ENCODE measurements at places on chromosomes 3 and 15. TPM values are rescaled to one million over a fixed set of nuclear protein-coding genes. Genes with fewer than 3 reads are reported as not detected.

DNA sequence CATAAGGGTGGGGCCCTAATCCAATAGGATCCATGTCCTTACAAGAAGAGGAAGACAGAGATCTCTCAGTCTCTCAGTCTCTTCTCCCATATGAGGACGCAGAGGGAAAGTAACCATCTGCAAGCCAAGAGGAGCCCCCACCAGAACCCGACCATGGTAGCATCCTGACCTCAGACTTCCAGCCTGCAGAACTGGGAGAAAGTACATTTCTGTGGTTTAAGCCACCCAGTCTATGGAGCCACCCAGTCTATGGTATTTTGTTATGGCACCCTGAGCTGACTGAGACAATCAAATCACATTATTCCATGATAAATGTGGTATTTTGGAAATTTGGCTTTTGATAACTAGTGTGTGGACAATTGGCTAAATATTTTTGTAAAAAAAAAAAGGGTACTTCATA is 101.5 kb upstream of the TMC3 start:
- H3K4me1 ChIP-seq: no peaks in the 10 kb centered on the region
- DNase-seq: no peak
- no peaks in the 10 kb centered on the region for H3K27me3 ChIP-seq
- H3K36me3 ChIP-seq: no peaks in the 10 kb centered on the region

- H3K4me1 ChIP-seq: peaks cover 4% of the 10 kb centered on the region
- DNase-seq: peak; percentile 77
- no peak overlapping the region for H3K4me3 ChIP-seq
- H3K27me3 ChIP-seq: no peaks in the 10 kb centered on the region
- H3K27ac ChIP-seq: peak overlapping the region; percentile 23
These were observed 14.2 kb downstream of the CIB1 start for GRCh38 chr15:90219421-90220141.

- H3K27ac ChIP-seq: no peak overlapping the region
- no peaks in the 10 kb centered on the region for H3K27me3 ChIP-seq
- H3K4me3 ChIP-seq: no peak overlapping the region
- no peaks in the 10 kb centered on the region for H3K36me3 ChIP-seq
These were observed 44.0 kb downstream of the CCDC54 start for GRCh38 chr3:107421170-107421792.

GRCh38 chr3:29406291-29406832 is 125.5 kb downstream of the RBMS3 start:
- H3K4me1 ChIP-seq: no peaks in the 10 kb centered on the region
- no peak overlapping the region for H3K27ac ChIP-seq
- H3K36me3 ChIP-seq: no peaks in the 10 kb centered on the region
- no peaks in the 10 kb centered on the region for H3K27me3 ChIP-seq
- DNase-seq: no peak
- H3K4me3 ChIP-seq: no peak overlapping the region

DNA sequence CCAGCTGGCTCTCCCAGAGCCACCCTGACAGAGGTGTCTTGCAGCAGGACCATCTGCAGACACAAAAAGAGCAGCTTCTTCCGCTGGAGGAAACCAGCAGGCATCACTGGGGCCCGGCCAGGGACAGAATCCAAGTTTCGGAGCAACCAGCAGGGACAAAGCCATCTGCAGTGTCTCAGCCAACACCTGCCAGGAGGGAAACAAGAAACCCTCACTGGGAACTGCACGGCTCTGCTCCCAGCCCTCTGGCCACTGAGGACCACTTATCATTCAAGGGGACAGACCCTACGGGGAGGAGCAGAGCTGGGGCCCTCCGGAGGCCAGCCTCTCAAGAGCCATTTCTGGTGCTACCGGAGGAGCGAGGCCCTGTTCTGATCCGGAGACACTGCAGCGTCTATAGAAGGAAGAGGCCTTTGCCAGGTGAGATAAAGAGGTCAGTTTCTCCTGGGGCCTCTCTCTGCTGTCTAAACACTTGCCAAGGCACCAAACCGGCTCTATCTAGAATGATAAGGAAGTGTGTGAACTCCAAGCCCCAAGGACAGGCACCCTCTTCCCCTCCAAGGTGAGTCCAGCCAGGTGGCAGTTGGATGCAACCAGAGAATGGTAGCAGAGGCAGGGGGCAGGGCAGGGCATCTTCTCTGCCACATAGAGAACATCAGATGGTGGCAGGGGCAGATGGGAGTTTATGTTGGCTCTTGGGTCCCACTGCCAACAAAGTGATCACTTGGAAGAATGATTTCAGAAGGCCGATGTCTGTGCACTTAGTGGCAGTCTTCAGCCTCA is 89.0 kb downstream of the CHSY1 start:
- no peaks in the 10 kb centered on the region for H3K27me3 ChIP-seq
- no peak overlapping the region for H3K27ac ChIP-seq
- no peaks in the 10 kb centered on the region for H3K36me3 ChIP-seq
- no peaks in the 10 kb centered on the region for H3K4me1 ChIP-seq
- H3K4me3 ChIP-seq: no peak overlapping the region
- peak; percentile 59 for DNase-seq

- peak; percentile 88 for DNase-seq
- H3K27ac ChIP-seq: peak overlapping the region; percentile 39
These were observed 33.6 kb downstream of the PLA2G4D start for GRCh38 chr15:42060797-42061196.

- peak; percentile 46 for DNase-seq
- H3K4me1 ChIP-seq: peaks cover 11% of the 10 kb centered on the region
- H3K36me3 ChIP-seq: no peaks in the 10 kb centered on the region
- H3K4me3 ChIP-seq: no peak overlapping the region
- H3K27ac ChIP-seq: peak overlapping the region; percentile 81
- no peaks in the 10 kb centered on the region for H3K27me3 ChIP-seq
These were observed 14.9 kb downstream of the LIPH start for GRCh38 chr3:185537369-185537970.

GRCh38 chr15:90839187-90840071 is 29.0 kb upstream of the FURIN start:
- no peaks in the 10 kb centered on the region for H3K36me3 ChIP-seq
- H3K27ac ChIP-seq: peak overlapping the region; percentile 33
- DNase-seq: no peak
- H3K4me3 ChIP-seq: no peak overlapping the region
- H3K27me3 ChIP-seq: no peaks in the 10 kb centered on the region
- H3K4me1 ChIP-seq: no peaks in the 10 kb centered on the region

GRCh38 chr3:5809586-5810246 is 622.2 kb downstream of the EDEM1 start:
- no peaks in the 10 kb centered on the region for H3K4me1 ChIP-seq
- H3K4me3 ChIP-seq: no peak overlapping the region
- no peak for DNase-seq
- no peaks in the 10 kb centered on the region for H3K27me3 ChIP-seq
- no peak overlapping the region for H3K27ac ChIP-seq
- H3K36me3 ChIP-seq: no peaks in the 10 kb centered on the region

- no peaks in the 10 kb centered on the region for H3K4me1 ChIP-seq
- no peaks in the 10 kb centered on the region for H3K27me3 ChIP-seq
- H3K36me3 ChIP-seq: no peaks in the 10 kb centered on the region
These were observed 2.9 kb downstream of the MUC4 start for GRCh38 chr3:195808741-195809290.

- H3K4me1 ChIP-seq: no peaks in the 10 kb centered on the region
- no peak overlapping the region for H3K4me3 ChIP-seq
These were observed 41.3 kb downstream of the SSR3 start for GRCh38 chr3:156513619-156514018.

- no peak overlapping the region for H3K27ac ChIP-seq
- H3K36me3 ChIP-seq: no peaks in the 10 kb centered on the region
- H3K4me3 ChIP-seq: no peak overlapping the region
- no peaks in the 10 kb centered on the region for H3K27me3 ChIP-seq
These were observed 281.4 kb upstream of the CTDSPL start for GRCh38 chr3:37580237-37580636.

DNA sequence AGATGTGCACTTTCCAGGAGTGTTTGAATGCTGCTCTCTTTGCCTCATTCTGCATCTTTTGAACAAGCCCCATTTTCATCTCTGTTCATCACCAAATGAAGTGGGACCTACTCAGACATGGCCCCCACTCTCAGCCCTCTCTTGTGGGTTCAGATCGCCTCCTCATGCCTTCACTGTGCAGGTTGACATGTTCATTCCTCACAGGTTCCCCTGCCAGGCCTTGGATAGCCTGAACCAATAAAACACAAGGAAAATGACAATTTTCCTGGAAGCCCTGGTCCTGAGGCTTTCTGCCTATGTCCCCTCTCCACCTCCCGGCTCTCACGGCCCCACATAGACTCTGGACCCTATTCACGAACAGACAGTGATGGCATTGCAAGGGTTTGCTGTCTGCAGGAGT is 17.7 kb downstream of the KLF15 start:
- H3K27me3 ChIP-seq: no peaks in the 10 kb centered on the region
- no peak overlapping the region for H3K4me3 ChIP-seq
- peak; percentile 8 for DNase-seq
- H3K4me1 ChIP-seq: no peaks in the 10 kb centered on the region
- no peak overlapping the region for H3K27ac ChIP-seq
- no peaks in the 10 kb centered on the region for H3K36me3 ChIP-seq

- no peak overlapping the region for H3K4me3 ChIP-seq
- DNase-seq: no peak
- no peaks in the 10 kb centered on the region for H3K4me1 ChIP-seq
- no peaks in the 10 kb centered on the region for H3K27me3 ChIP-seq
- H3K27ac ChIP-seq: no peak overlapping the region
These were observed 965.0 kb downstream of the MCTP2 start for GRCh38 chr15:95196176-95196915.

DNA sequence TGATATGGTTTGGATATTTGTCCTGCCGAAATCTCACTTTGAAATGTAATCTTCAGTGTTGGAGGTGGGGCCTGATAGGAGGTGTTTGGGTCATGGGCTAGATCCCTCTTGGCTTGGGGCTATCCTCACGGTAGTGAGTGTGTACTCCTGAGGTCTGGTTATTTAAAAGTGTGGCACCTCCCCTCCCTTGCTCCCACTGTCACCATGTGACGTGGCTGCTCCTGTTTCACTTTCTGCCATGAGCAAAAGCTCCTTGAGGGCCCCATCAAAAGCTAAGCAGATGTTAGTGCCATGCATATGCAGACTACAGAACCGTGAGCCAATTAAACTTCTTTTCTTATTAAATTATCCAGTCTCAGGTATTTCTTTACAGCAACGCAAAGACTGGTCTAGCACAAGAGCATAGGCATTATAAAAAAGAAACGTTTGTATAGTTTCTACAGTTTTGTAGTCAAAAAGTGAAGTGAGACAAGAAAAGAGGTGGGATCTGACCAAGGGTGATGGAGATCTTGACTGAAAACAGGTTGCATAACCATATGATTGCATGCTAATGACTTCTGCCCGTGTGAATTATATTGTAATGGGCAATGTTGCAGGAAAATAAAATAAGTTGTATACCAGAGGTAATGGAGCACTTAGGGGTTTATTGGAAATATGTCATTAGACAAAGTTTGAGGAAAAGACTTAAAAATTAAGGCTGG is 28.5 kb upstream of the CLASP2 start:
- no peak overlapping the region for H3K27ac ChIP-seq
- no peak overlapping the region for H3K4me3 ChIP-seq
- no peak for DNase-seq

DNA sequence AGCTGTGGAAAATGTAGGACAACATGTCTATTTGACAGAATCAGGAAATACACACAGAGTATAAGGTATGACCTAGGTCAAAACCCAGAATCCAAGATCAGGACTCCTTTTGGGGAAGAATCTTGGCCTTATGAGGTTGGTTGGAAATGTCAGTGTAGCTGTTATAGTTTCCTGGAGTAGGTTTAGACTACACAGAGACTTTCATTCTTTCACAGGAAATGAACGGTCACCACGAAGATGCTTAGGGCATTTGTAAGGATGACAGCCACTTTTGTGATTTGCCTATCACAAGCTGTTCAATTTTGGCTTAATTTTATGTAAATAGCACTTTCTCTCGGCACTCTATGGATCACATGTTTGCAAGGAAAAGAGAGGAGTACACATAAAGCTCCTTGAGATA is 18.6 kb upstream of the ZBTB20 start:
- no peak for DNase-seq
- no peaks in the 10 kb centered on the region for H3K27me3 ChIP-seq
- H3K36me3 ChIP-seq: no peaks in the 10 kb centered on the region
- H3K4me3 ChIP-seq: no peak overlapping the region

The ANKUB1 gene
- not detected for total RNA-seq

The RTP1 gene
- total RNA-seq: not detected

The RASGRP1 gene
- total RNA-seq: 4.3 TPM

The IMPG2 gene
- 0.12 TPM for total RNA-seq

The CTXN2 gene
- total RNA-seq: not detected

The FOXL2NB gene
- total RNA-seq: 0.09 TPM
